DND-41 (cell line): ENCODE measurements at places on chromosomes 1 and 21.

- DNase-seq, result peak; percentile 12
Measured at GRCh38 chr21:15976807-15977206, 247.0 kb downstream of the USP25 start.

- DNase-seq, result peak; percentile 64
Measured at GRCh38 chr1:205791568-205792180, 16.4 kb upstream of the RAB29 start.

DNA sequence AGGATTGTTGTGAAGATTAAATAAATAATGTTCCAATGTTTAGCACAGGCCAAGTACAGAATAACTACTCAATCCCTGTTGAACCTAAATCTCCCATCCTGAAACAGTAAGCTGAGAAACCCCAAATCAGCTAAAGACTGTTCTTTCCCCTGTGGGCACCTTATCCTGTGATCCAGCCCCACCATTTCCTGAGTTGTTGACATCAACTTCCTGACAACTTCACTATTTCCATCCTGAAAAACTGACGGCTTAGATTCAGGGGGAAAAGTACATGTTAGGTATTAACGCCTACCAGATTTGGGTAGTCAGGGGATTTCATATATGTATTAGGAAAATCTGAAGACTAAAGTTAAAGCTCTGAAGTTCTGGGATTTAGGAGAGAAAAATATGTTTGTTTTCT, 51.7 kb upstream of the PALMD start:
- DNase-seq, result no peak

DNA sequence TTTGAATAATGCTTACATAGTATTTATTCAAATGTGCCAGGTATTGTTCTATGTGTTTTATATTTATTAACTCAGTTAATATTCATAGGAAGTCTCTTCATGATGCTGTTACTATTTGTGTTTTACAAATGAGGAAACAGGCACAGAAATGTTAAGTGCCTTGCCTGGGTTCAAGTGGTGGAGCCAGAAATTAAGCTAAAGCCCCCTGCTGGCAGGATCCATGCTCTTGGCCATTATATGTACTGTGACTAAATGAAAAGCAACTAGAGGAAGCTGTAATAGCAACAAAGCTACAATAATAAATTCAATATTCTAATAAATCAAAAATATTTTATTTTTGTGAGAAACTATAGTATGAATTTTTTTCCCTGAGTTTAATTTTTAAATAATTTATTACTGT, 30.0 kb downstream of the IARS2 start:
- peak; percentile 27 for DNase-seq

- DNase-seq, result no peak
Measured at GRCh38 chr1:230280054-230280795, 145.9 kb downstream of the PGBD5 start.

- peak; percentile 46 for DNase-seq
Measured at GRCh38 chr1:174114788-174115448, 44.4 kb upstream of the RABGAP1L start.

- no peak for DNase-seq
Measured at GRCh38 chr1:221598122-221598521, 143.8 kb downstream of the DUSP10 start.

DNA sequence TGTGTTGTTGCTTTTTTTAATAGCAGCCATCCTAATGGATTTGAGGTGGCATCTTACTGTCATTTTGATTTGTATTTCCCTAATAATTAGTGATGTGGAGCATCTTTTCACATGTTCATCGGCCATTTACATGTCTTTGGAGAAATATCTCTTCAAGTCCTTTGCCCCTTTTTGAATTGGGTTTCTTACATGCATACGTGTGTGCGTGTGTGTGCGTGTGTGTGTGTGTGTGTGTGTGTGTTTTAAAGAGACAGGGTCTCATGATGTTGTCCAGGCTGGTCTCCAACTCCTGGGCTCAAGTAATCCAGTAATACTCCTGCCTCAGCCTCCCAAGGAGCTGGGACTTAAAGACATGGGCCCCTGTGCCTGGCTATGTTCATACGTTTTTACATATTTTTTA, 9.5 kb downstream of the PKNOX1 start:
- DNase-seq, result no peak

GRCh38 chr21:32331444-32332305, 33.0 kb downstream of the MRAP start:
- DNase-seq, result no peak
